ENCODE measurements at places on chromosomes 4 and X.

GRCh38 chr4:105520819-105521790, 31.3 kb upstream of the ARHGEF38 start:
- peak; percentile 60 for DNase-seq

DNA sequence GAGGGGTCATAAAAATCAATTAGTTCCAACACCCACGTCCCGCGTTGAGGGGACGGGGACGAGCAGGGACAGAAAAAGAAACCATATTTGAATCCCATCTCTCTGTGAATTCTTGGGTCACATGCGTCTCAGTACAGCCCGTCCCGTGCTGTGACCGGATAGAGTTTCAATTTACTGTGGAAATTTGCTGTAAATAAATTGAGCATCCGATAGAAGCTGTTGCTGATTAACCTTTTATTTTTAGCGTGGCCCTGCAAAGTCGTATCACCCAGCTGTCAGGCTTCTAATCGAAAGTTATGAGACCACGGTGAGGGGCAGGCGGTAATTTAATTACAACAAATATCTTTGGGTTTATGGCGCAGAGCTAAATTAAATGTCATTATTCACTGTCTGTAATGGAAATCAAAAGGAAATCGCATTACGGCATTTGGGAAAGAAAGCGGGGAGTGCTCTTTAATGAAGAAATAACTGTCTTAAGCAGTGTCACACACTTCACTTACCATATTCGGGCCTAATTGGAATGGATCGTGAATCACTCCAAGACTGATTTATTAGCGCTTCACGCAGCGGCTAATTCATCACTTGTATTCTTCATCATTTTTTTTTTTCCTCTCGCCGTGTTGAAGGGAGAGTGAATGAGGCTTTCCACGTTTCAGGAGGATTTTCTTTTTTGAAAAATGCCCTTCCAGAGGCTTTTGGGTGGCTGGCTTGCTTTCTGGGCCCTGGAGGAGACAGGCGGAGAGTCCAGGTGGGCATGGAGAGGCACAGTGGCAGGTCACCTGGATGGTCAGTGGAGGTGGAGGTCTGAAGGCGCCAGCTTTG, 7.3 kb downstream of the SHOX start:
- no peak for DNase-seq

- DNase-seq: no peak
Measured at GRCh38 chr4:183966371-183966770, 61.3 kb downstream of the STOX2 start.

DNA sequence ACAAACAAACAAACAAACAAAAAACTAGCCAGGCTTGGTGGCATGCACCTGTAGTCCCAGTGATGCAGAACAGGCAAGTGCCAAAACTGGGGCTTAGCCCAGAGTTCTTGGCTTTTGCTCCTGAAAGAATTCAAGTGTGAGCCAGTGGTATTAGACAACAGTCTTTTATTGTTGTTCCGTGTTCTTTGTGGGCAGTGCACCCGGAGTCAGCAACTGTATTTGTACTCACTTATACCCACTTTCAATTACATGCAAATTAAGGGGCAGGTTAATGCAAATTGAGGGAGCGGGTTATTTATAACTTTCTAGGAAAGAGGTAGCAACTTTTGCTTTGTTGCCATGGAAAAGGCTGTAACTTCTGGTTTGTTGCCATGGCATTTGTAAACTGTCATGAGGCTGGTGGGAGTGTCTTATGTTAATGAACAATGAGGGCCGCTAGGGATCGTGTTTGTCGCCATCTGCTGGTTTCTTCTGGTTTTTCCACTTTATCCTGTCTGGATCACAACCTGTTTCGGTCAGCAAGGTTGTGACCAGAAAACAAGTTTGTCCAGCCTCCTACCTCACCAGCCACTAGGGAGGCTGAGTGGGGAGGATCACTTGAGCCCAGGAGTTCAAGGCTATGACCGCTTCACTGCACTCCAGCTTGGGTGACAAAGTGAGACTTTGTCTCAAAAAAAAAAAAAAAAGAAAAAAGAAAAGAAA, 88.8 kb upstream of the ESX1 start:
- peak; percentile 57 for DNase-seq

DNA sequence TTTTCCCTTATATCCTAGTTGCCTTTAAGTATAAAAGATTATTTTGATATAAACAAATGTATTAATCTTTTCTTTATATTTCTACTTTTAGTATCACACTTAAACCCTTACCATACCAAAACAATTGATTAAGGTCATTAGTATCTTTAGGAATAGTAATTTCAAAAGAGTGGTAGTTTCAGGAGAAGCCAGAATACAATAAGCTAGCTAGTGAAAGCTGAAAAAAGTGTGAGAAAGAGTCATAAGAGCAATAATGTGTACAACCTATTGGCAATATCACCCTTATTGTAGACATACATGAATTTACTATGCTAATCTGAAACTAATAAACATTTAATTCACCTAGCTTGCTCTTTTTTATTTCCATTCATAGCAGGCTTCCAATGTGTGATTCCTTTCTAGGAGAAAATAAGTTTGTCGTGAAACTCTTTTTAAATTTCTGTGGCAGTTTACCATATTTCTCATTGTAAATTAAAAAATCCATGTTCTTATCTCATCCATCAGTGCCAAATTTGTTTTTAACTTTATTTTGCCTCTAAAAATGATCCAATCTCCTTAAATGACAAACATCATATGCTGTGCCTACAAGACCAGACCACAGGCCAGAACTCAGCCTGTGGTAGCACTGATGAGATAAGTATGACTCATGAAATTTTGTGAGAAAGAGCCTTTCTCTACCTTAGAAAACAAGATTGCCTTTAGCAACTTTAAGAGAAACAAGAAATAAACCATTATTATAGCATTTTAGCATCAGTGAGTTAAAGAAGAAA, 8.1 kb downstream of the NEK1 start:
- no peak for DNase-seq

DNA sequence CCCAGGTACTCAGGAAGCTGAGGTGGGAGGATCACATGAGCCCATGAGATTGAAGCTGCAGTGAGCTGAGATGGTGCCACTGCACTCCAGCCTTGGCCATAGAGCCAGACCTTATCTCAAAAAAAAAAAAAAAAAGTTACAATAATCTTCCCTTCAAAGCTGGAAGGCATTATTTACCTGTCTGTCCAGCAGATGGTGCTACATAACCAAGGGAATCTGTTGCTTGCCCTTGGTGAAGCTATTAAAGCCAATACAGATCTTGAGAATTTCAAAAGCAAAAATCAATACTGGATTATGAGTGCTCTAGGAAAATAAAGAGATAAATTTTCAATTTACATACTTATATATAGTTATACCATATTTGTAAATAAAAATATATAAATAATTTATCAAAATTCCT, 25.9 kb downstream of the PKD2 start:
- DNase-seq: peak; percentile 47

DNA sequence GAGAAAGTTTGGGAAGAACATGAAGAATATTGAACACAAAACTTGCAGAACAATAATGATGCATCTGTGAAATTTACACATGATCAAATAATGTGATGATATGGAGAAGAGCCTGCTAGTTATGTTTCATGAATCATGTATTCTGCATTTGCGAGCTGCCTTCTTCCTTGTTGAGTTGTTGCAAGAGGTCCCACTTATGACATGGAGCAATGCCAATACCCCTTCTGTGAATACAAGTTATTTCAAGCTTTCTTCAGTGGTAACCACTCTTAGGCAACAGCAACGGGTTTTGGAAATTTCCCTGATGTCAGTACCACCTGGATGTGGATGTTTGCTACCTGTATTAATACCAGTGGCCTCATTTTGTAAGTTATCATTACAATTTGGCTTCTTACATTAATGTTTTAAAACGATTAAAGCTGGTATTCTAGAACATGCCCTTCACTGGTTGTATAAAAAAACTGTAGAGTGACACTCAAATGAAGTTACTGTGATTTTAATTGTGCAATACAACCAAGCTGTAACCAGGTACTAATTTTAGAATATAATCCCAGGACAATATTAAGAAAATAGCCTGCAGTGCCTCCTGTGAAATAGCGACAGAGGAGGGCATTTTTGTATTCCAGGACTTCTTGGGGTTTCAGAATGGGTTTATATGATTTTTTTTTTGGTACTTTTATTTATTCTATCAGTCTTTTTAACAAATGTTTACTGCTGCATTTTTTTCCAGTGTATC, 25.3 kb downstream of the IQCM start:
- DNase-seq: no peak

DNA sequence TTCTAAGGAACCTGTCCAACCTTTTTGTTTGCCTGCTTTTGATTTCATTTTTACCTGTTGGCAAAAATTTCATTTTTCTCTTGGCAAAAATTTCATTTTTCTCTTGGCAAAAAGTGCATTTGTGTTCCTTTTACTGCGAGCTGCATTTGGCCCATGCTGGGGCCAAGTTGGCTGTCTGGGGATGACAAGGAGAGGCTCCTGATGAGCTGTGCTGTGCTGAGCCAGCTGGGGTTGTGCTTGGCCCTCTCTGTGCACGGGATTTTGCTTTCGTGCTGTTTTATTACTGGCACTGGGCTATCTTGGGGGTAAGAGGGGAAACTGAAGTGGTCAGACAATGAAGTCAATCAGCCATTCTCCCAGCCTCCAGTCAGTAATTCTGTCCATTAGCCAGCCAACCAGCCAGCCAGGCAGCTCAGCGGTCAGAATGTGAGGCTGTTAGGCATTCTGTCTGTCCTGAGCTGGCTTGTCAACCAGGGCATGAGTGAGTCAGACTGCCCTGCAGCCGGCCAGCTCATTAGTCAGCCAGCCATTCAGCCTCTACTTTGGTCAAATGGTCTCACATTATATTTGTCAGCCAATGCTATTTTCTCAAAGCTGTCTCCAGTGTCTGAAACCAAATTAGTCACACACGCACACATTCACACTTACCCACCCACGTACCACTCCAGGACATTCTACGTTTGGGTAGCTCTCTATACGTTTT, 56.9 kb upstream of the PRPS1 start:
- no peak for DNase-seq

DNA sequence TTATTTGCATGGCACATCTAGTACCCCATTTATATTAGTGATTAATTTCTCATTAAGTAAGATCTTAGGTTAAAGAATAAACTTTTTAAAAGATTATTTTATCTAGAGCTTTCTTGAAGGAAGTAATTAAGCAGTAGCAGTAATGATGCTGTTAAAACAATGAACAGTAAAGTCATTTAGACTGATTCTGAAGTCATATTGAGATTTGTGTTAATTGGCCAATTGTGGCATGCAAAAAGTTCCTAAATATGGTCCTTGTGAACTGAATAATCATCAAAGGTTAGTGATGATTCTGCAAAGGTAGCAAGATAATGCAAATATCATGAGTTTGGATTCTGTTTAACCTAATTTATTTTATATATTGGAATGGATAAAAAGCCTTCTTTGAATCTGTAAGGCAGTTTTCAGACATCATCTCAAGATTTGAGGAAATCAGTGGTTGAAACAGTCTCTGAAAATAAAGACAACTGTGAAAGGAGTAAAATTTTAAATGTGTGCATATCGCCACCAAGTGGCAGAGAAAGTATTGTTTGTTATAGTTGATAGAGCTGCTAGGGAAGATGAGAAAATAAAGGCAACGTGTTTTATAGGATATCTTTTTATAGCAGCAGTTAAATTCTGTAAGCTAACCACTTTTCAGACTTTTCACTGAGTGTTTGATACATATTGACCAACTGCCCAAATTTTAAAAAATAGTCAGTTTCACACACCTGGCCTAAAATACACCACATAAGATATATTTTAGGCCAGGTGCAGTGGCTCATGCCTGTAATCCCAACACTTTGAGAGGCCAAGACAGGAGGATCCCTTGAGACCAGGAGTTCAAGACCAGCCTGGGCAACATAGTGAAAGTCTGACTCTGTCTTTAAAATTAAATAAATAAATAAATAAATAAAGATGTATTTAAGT, 79.6 kb downstream of the CCKAR start:
- DNase-seq: peak; percentile 30

- no peak for DNase-seq
Measured at GRCh38 chrX:93264261-93265002, 408.9 kb downstream of the NAP1L3 start.

GRCh38 chr4:172369471-172369959, 556.3 kb downstream of the GALNTL6 start:
- DNase-seq: no peak

- no peak for DNase-seq
Measured at GRCh38 chrX:77755561-77755960, 30.5 kb downstream of the ATRX start.

DNA sequence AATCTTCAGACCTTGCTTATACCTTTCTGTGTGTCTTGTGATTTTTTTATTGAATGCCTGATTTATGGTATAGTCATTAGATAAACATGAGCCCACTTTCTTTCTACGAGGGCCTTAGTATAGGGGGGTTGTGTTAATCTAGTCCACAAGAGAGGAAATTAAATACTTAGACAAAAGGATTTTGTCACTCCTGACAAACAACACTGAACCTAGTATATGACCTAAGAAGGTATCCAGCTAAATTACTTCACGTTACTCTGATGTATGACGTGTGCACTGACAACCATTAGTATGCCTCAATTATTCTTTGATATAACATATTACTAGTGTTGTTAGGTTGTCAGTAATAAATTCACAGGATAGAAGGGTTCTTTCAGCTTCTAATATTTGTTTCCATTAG, 2.8 kb upstream of the PRR27 start:
- no peak for DNase-seq

- DNase-seq: no peak
Measured at GRCh38 chr4:40607221-40607620, 22.4 kb downstream of the RBM47 start.

DNA sequence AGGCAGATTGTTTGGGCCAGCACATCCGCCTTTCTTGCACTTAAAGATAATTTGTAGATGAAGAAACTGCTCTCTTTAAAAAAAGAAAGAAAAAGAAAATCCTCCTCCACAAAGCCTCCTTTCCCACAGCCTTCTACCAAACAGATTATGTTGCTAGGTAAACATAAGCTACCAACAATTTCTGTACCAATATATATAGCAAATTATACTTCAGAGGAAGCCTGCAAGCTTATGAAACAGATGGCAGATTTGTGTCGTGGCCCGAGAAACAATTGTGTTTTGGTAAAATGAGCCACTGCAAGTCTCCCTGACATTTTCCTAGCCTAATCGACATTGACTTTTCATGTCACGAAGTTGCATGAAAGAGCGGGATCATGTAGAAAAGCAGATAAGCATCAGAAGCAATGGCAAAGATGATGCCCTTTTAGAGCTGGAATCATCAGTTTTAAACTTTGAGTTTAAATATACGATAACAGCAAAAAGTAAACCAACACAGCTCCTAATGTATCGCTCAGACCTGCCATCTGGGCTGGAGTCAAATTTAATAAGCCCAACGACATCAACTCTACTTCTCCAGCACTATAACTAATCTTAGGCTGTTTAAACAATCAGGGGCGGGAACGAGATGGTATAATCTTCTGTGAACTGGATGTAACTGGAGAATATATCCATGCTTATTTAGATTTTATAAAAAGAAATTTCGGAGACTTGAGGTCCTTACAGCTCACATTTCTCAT, 94.9 kb upstream of the PLAC1 start:
- no peak for DNase-seq

DNA sequence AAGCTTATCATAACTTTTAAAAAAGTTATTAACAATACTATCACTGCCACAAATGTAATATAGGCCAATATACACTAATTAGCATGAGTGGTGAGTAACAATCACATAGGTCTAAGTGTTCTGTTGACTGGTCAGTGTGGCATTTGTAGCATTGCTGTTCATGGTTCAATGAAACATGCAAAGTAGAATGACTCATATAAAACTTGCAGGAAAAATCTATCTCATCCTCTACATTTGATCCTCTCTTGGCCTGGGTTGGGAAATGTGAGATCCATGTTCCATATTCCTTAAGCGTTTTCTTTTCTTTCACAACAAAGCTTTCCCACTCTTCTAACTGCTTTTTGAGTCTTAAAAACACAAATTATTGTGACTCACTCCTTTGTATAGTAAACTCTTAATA, 1418.7 kb downstream of the FSTL5 start:
- no peak for DNase-seq

GRCh38 chr4:129337228-129337620, 241.3 kb downstream of the C4orf33 start:
- DNase-seq: no peak
